ENCODE measurements at places on chromosomes 11 and 22.

DNA sequence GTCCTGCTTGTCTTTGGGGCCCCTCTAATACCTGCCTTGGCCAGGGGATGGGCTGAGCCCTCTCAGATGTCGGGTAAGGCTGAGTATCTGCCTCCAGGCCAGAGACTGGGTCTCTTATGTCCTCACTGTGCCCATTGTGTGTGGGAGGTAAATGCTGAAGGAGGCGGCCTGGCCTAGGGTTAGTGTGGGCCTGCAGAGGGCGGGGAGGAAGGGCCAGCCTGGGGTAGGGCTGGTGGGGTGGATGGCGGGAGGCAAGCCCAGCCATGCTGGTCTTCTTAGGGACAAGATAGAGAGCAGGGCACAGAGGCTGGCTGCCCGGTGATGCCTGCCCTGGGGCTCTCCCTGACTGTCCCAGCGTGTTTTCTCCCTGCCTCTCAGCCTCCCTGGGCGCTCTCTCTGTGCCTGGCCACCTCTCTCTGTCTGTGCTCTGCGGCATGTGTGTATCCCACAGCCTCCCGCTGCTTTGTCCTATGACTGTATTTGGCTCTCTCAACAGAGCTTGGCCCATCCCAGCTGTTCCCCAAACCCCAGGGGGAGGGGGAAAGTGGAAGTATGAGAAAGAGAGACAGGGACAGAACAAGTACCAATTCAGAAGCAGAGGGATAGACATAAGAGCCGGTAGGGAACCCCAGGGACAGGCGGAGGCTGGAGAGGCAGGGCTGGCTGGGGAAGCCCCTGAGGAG lies 57.0 kb downstream of the PDE2A start:
- no peak for DNase-seq

DNA sequence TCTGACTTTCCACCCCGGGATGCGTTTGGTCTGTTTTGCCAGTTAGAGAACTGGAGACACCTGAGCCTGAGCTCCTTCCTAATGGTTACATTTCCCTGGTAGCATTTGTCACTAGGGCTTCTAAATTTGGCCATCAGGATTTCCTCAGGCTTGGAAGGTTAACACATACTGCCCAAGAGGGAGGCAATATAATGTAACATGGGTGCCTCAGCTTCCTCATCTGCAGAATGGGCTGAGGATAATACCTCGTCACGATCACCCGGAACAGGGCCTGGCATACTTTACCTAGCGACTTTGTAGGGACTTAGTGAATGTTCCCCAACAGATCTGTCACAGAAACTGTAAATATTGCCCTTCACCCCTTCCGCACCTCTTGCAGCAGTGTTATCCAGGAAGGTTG lies 11.3 kb downstream of the IL17RA start:
- DNase-seq = no peak

DNA sequence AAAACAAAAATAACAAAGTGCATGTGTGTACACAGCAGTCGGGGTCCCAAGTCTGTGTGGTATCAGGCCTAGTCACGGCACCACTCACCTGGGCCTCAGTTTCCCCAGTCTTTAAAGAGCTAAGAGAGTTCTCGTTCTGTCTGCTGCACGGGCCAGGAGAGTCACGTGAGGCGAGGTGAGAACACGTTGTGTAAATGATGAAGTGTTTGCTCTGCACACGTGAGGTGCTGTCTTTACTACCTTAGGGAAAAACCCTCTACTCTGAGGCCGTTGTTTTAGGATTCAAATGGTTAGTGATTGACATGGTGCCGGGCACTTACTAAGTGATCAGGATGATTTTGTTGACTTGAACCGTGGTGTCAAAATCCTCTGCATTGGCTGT lies 86.5 kb upstream of the PPARA start:
- DNase-seq = no peak

GRCh38 chr22:27804470-27805297 lies 3.1 kb upstream of the MN1 start:
- DNase-seq = no peak

- no peak for DNase-seq
Observed at GRCh38 chr11:69156235-69156639, 502 bp downstream of the SMIM38 start.

- DNase-seq = no peak
Observed at GRCh38 chr22:39893526-39893925, at the start of gene ENTHD1. Gene ENTHD1, minus strand, starts transcription at chr22:39893760. Its CDS starts 6,012 bp downstream, at chr22:39887748.

DNA sequence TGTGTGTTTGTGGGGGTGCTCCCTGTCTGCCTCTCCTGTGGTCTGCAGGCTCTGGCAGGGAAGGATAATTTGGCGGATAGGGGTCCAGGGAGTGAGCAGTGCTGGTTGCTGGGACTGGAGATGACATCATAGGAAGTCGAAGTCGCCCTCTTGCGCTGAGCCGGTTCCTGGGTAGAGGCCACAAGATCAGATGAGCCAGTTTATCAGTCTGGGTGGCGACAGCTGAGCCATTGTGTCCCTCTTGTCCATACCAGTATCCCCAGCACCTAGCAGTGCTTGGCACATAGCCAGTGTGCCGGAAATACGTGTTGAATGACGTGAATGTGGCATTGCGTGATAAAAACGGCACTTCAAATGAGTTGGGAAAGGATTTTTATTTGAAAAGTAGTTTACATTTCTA lies 9.8 kb downstream of the APOL5 start:
- DNase-seq = no peak

GRCh38 chr11:1472180-1473005 lies 14.2 kb downstream of the MOB2 start:
- DNase-seq = no peak

- DNase-seq = no peak
Observed at GRCh38 chr22:43155789-43156188, 4.4 kb downstream of the TSPO start.

DNA sequence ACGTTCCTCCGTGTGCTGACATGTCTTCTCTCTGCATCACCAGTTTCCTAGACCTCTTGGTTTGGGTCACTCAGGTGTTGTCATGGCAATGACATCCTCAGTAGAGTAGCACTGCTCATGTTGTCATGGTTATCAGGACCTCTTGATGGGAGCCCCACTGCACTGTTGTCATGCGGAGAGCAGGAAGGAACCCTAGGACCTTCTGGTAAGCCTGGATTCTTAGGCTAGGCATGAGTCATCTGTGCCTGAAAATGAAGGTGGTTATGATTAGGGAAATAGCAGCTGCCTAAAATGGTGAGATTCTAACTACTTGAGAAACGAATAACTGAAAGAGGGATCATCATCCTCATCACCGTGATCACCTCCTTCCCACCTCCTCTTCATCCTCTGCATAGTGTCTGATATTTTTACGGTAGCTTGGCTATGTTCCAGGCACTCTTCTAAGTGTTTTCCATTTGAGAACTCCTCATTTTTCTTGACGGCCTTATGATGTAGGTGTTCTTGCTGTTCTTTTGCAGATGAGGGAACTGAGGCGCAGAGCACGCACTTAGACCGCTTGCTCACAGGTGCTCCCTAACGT lies 858.4 kb downstream of the NTM start:
- no peak for DNase-seq

DNA sequence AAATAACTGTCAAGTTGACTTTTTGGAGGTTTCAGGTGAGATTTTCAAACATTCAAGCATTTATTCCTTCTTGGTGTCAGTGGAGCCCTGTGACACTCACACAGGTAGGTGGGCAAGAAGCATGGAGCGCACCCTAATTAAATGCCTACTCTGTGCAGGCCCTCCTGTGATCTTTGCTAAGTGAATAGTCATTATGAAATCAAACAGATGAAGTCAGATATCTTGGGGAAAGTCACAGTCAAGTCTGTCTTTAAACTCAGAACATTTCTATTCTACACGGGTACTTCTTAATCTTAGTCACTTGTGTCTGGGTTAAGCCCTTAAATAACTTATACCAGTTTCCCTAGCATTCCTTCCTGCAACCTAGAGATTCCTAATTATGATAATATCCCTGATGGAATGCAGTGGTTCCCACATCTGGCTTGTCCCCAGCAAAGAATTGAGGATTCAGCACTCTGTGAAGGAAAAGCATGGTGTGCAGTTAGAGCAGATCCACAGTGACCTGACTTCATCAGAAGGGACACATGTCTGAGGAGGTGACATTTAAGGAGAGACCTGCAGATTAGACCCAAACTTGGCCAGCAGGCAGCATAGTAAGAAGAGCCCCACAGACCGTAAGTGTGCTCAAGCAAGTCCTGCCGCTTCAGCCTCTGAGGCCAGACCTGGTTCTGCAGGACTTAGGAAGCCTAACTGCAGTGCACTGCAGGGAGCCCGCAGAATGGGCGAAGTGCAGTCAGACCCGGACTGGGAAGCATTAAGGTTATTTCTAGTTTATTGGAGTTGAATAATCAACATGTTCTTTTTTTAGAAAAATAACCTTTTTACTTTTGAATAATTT lies 85.3 kb upstream of the GAL start:
- no peak for DNase-seq

DNA sequence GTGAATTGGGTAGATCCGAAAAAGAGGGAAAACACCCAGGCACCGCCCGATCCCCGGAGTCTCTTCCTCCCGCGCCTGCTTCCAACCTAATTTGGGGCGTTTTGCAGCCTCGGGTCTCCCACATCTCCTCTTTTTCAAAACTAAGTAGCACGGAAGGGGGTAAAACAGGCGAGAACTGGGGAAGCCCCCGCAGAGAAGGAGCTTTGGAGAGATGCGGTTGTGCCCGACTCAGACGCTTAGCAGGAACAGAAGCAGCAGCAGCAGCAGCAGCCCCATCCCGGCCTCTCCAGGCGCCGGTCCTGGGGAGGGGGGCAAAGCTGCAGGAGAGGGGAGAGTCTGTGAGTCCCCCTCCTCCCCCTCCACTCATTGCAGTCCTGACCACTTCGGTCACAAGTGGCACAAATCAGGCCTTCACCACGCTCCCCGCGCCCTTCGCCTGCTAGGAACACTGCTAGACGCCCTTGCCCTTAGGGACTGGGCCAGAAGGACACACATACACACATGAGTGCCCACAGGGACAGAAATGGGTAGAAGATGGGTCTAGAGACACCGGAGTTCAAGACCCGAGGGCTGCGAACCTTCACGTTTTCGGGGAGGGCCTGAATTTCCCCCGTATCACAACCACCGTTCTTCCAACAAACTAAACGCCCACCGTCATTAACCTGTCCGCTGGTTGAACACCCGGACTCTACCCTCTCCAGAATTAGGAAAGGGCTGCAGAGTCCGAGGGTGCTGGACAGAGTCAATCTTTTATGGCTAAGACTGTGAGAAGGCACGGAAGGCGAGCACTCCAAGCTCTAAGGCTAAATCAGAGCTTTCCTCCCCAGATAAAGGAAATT lies 98.3 kb upstream of the HSD17B12 start:
- DNase-seq = no peak

GRCh38 chr11:77069336-77069968 lies 2.7 kb downstream of the CAPN5 start:
- DNase-seq = no peak

DNA sequence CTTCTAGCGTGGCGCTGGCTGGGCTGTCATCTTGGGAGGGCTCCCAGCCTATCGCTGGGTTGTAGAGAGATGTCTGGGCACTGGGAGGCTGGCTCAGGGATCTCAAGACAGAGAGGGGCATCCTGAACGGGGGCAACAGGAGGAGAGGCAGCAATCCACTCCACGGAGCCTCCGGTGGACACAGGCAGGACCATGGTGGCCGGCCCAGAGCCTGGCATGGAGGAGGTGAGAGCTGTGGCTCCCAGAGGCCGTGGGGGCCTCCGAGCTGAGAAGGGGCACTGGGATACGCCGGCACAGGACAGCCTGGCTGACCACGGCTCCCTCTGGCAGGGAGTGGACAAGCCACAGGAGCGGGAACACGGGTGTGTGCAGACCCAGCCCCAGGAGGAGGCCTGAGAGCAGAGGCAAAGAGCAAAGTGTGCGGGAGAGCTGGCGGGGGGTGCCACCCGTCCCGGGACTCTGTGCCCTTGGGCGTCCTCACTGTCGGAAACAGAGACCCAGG lies 9.1 kb downstream of the MRGPRF start:
- no peak for DNase-seq

- no peak for DNase-seq
Observed at GRCh38 chr11:28442131-28442530, 333.9 kb downstream of the METTL15 start.

DNA sequence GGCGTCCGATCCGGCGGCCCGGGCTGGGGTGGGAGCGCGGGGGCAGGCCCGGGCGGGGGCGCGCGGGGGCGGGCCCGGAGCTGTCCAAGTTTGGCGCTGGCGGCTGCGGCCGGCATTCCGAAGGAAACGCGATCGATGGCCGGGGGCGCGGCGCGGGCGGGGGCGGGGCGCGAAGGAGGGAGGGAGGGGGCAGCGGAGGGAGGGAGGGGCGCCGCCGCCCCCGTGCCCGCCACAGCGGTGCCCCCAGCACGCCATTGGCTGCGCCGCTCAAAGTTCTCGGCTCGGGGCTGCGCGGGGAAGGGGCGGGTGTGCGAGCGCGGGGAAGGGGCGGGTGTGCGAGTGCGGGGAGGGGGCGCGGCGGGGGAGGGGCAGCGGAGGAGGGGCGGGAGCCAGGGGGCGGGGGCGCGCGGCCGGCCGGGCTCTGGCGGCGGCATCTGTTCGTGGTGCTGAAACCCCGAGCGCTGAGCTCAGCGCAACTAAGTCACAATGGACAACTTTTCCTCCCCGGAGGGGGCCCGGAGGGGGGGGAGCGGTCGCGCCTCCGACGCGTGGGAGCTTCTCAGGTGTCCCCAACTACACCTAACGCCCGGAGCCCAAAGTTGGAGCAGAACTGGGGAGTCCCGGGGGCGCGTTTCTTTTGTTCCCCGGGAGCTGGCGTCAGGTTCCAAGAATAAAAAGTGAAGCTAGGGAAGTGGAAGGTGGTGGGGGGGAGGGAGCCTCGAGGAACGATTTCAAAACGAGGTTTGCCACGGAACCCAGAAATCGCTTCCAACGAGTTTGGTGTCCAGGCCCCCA lies 2.2 kb downstream of the PHF21B start:
- DNase-seq = no peak

- no peak for DNase-seq
Observed at GRCh38 chr11:35225946-35226520, 87.1 kb downstream of the CD44 start.

DNA sequence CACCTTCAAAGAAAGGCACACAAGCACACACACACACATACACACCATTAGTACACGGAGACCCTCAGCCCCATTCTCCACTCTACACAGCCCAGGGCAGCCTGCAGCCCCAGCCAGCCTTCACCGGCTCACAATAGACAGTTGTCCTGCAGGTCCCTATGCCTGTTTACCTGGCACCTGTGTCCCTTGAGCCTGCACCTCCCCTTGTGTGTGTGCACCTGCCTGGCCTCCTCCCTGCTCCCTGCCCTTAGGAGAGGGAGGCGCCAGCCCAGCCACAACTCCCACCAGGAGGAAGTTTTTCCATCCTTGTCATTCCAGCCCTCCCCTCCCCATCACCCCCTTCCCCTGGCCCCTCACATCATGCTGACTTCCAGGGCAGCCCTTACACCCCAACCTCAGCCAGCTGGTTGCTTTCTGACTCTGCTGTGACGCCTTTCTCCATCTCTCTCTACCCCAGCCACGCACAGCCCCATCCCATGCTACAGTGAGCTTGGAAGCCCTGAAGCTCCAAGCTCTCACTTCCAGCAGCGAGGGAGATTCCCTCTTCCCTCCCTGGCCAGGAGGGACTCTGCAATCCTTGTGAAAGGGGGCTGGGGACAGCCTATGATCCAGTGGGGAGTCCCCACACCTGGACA lies 4.4 kb downstream of the AHNAK start:
- DNase-seq = no peak

GRCh38 chr11:66002648-66003225 lies 434 bp downstream of the BANF1 start:
- DNase-seq = no peak
